Hematopoietic multipotent progenitor cell treated with erythropoietin and hydrocortisone succinate and interleukin-3 and kit ligand, for 4 days (in vitro differentiated cells): ENCODE measurements at places on chromosomes 16 and 17.

GRCh38 chr16:49524216-49524946, 150.8 kb downstream of the C16orf78 start:
- DNase-seq, result no peak

GRCh38 chr17:42187833-42188232, 2.6 kb upstream of the HCRT start:
- no peak for DNase-seq

DNA sequence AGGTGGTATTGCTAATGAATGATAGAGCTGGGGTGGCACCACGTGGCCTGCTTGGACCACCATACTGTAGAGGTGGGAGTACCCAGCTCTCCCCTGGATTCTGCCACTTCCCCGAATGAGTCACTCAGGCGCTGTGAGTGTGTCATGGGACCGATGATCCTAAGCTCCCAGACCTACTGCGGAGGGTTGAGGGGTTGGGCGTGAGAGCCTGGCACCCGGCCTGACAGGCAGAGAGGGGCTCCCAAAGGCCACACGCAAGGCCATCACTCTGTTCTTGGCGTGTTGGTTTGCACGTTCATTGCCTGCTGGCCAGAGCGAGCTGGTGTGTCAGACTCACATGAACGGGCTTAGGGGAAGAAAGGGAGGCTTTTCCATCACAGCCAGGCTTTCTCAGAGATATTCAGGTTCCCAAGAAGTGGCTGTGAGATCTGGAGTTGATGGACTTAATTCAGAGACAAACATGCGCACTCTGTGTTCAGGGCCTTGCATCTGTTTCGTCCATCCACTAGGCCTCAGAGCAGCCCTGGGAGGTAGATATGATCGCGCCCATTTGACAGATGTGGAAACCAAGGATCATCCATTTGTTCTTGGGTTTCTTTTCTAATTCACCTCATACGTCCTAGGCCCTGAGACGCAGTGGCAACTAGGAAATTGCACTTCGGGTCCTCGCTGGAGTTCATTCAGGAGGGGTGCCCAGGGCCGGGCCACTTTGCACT, 41.4 kb downstream of the CMIP start:
- no peak for DNase-seq

GRCh38 chr17:65723431-65724151, 162.1 kb upstream of the AXIN2 start:
- no peak for DNase-seq

DNA sequence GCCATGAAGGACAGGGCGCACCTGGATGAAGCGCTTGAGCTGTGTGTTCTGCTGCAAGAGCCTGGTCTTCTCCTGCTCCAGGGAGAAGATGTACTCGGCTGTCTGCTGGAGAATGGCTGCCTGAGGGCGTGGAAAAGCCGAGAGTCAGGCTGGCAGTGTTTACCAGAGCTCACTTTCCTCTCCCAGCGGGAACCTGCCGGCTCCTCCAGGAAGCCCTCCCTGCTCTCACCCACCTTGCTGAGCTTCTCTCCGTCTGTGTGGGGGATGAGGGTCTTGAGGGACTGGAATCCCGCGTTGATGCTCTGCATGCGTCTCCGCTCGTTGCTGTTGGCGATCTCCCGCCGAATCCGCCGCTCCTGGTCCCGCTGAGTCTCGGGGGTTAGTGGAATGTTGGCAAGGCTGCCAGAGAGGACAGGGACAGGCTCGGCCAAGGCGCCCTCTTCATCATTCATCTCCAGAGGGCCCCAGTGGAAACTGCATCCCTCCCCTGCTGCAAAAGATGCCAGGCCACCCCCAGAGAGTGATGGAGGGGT, 10.5 kb downstream of the TFAP4 start:
- DNase-seq, result no peak

DNA sequence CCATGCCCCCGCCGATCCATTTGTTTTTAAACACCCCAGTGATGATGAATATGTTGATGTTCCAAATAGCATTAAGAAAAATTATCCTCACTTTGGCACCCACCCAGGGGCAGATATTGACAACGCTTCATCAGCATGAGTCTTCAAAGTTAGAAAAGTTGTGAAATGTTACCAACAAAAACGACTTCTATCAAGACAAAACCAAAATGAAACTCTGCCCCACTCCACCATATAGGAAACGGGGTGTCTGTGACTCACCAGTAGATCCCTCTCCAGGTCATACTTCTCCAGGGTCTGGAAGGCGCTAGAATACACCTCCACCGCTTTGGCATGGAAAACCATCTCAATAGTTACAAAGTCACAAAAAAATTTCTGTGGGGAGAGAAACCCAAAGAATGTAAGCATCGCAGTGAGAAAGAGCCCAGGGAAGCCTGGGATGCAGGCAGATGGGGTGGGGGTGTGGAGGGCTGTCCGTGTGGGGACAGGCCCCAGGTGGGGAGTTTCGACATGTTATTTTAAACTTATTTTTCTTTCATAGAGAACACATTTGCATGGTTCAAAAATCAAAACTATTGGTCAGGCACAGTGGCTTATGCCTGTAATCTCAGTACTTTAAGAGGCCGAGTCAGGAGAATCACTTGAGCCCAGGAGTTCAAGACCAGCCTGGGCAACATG, 10.2 kb downstream of the CIBAR2 start:
- no peak for DNase-seq

GRCh38 chr17:4375039-4375748, 8.7 kb upstream of the UBE2G1 start:
- no peak for DNase-seq

- no peak for DNase-seq
Observed at GRCh38 chr16:24049113-24049512, 207.0 kb upstream of the CACNG3 start.

DNA sequence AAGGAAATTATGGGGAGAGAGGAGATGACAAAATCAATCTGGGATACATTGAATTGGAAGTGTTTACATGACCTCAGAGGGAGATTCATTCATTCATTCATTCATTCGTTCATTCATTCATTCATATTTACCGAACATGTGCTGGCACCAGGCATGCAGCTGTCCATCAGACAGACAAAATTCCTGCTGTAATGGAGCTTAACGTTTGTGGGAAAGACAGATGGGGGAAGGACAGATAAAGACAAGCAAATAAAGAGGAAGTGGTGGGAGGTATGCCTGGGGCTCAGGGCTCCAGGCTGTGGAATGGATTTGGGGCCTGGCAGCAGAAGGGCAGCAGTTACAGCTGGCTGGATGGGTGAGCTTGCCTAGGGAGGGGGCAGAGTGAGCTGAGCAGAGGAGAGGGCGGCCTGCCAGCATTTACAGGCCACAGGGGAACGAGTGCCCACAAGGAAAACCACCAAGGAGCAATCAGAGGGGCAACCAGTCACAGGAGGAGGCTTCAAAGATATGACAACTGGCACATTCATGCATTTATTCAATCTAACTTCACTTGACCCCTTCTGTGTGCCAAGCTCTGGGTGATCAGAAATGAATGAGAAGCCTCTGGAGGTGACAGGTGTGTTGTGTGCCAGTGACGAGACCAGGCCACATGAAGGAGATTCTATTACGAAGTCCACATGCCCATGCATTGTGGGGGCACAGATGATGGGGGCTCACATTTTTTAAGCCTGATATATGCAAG, 48.5 kb downstream of the ARHGAP27 start:
- peak; percentile 88 for DNase-seq

GRCh38 chr16:77353587-77354263, 81.1 kb downstream of the ADAMTS18 start:
- DNase-seq, result no peak

DNA sequence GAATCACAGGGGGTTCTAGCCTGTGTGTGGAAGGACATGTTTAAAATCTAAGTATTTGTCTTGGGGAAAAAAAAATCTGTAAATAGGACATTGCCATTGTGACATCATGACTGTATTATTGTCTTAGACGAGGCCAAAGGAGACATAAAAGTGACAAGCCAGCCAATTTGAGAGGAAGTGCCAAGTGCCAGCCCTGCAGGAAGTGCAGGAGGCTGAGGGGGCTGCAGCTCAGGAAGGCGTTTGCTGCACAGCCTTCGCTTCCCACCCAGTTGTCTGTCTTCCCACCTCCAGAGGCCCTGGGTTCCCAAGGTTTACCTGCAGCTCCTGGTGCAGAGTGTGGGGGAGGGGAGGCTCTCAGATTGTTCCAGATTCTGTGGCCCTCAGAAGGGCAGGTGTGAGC, 1.3 kb downstream of the ADCY7 start:
- DNase-seq, result peak; percentile 70

- DNase-seq, result no peak
Observed at GRCh38 chr16:85659336-85659735, 29.4 kb downstream of the GINS2 start.

- DNase-seq, result no peak
Observed at GRCh38 chr16:16196099-16196498, 27.2 kb downstream of the ABCC6 start.

GRCh38 chr16:24349320-24349719, 93.2 kb downstream of the CACNG3 start:
- no peak for DNase-seq

DNA sequence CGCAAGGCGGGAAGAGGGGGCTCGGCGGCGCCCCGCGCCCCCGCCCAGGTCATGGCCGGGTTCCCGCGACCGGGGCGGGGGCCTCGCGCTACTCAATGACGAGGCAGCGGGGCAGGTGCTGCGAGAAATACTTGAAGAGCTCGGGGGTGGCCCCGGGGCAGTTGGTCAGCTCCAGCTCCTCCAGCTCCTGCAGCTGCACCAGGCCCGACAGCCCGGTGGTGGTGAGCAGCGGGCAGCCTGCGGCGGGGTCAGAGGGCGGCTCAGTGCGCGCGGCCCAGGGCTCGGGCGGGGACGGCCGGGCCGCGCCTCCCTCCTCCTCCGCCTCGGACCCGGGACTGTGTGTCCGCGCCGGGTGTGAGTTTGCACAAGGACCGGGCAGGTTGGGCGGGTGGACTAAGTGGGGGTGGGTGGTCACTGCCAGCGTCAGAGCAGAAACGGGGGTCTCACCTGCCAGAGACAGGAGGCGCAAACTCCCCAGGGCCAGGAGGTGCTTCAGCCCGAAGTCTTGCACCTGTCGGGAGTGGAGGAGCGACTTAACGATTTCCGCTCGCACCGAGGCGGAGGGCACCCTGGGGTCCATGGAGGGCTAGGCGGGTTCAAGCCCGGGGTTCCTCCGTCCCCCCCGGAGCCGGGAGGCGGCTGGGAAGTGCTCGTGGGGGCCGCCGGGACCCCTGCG, 4.1 kb upstream of the WDR24 start:
- DNase-seq, result no peak

GRCh38 chr16:50045412-50045811, 20.4 kb upstream of the HEATR3 start:
- no peak for DNase-seq

DNA sequence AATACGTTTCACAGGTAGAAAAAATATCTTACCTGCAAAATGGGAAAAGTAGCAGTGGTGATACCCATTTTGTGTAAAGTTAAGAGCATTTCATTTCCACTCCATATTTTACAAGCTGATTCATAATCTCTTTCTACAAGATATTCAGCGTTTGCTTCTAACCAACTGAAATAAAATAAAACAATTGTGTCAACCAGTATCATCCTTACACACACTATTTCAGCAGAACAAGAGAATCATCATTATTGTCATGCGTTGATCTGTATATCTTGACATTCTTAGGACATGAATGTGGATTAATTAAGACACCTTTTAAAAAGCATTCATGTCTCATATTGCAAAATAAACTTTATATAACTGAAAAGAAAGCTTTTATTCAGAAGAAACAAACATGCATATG, 69.8 kb downstream of the BRIP1 start:
- DNase-seq, result no peak

DNA sequence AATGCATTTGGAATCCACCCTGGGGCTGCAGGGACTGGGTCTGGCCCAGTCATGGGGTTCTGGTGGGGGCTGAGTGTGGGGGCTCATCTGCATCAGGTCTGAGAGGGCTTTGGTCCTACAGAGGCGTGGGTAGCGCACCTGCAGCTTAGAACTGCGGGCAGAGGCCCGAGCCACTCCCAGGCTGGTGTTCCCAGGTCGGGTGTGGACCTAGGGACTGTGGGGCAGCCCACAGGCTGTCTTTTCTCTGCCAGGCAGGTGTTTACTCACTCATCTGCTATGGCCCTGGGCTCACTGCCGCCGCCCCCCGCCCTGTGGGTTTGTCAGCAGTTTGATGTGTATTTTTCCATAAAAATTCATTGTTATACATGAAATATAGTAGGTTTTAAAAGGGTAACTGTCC, 27.0 kb upstream of the DOC2B start:
- DNase-seq, result no peak

DNA sequence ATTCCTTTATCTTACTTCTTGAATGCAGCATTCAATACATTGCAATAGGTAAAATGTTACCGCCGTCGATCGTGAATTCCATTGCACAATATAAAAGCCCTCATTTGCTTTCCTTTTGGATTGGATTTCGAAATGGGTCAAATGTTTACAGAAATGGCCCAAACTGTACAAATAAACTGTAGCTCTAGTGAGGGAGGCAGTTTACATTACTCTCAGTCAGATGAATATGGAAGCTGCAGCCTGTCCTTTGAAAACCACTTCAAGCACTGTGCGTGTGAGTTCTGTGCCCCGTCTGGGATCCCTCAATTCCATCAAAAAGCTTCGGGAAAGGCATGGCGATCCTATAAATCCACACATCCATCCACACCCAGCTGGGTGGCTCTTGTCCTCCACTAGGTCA, 258.6 kb upstream of the FOXF1 start:
- DNase-seq, result no peak

- DNase-seq, result no peak
Observed at GRCh38 chr16:6932871-6933385, 399.7 kb upstream of the RBFOX1 start.

DNA sequence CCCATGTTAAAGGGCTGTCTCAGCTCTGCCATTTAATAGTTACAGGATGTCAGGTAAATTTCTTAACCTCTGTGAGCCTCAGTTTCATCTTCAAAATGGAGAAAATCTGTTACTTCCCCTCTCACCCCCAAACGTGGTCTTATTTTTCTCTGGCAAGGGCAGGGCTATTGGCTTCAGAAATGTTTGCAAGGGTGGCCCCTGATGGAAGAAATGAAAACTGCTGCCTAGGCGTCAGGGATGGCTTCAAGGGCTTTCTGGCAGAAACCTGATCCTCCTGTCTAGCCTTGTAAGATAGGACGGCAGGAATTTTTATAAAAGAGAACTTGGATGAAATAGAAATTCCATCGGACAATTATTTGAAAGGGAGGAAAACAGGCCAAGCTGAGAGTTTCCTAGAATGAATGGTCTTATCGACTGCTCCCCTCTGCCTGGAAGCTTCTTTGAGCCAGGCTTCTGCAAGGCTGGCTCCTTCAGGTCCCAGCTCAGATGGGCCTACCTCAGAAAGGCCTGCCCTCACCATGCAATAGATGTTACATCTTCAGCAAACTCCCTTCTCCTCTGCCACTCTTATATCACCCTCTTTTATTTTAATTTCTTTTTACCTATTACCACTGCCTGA, 43.0 kb upstream of the TANGO6 start:
- peak; percentile 89 for DNase-seq

DNA sequence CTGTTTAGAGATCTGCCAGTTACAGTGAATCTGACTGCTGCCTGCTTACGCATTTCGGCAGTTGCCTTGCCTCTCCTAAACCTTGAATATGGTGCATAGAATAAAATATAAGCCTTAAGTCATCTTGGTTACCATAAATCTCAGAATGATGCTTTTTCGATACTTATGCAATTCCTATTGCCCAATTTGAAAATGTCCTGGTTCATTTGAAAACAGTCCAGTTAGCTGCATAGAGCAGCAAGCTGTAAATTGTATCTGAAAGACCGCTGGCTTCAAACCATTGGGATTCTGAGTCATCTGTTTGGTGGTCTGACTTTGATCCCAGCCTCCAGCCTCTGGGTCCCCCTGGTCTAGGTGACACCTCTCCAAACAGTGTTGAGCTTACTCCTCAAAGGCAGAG, 2.7 kb upstream of the PRKCA start:
- DNase-seq, result no peak
